ENCODE measurements at places on chromosomes 16 and 17.

- no peak for DNase-seq
Observed at GRCh38 chr17:66403846-66404556, 101.6 kb downstream of the PRKCA start.

GRCh38 chr17:51224402-51225262 lies 35.2 kb downstream of the MBTD1 start:
- DNase-seq: peak; percentile 41

DNA sequence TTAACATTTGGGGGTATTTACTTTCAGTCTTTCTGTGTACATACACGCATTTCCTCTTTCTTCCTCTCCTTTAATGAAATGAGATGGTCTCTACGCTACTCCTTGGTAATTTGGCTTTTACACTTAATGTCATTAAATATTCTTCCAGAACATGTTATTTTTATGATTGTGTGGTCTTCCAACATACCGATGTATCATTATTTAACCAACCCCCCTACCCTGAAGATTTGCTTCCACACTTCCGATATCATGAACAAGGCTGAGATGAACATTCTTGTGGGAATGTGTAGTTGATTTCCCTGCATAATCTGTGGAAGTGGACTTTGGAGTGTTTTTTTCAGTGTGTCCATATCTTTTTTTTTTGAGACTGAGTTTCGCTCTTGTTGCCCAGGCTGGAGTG lies 2.3 kb upstream of the PGS1 start:
- DNase-seq: peak; percentile 49

DNA sequence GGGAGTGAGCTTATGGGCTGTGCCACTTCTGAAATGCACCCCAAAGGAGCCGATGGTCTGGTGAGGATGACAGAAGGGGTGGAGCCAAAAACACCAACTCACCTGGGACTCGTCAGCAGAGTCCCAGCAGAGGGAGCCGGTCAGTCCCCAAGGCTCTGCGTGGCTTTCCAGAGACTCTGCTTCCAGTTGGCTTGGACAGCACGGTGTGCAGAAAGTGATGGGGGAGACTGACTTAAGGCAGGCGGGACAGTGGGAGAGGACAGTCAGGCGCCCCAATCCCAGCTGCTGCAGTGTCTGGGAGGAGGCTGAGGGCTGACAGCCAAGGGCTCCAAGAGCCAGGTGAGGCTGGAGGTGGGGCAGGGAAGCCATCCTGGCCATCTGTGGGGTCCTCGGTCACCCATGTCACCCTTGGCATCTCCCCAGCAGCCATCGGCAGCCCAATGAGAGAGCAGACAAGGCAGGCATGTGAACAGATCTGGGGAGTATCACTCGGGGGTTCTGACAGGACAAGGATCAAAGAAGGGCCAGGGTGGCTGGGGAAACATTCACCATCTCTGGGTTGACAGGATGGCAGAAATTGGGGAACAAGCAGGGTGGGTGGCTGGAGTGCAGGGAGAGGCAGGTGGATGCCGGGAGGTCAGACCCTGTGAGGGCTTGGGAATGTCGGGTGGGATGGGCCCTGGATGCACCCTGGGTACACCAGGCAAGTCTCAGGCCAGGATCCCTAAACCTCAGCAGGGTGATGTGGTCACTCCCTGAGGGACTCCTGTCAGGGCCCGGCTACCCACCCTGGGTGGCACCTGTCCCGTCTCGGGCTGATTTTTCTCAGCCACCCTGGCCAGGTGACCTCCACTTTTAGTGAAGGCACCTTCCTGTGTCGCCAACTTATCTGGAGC lies 8.9 kb upstream of the KRTAP17-1 start:
- no peak for DNase-seq

DNA sequence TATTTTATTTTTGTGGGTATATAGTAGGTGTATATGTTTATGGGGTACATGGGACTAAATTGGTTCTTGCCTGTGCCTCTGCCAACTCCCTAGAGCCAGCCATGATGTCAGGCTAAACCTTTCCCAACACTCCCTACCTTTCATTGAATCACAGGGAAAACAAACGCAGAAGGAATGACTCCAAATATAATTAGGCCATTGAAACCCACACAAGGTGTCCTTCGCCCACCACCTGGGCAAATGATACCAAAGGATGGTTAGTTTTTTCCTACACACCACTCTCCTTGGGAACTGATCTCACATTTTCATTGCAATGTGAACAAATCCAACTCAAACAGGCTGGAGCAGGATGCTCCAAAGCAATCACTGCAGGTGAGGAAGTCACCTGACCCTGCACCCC lies 27.5 kb downstream of the WSB1 start:
- no peak for DNase-seq

DNA sequence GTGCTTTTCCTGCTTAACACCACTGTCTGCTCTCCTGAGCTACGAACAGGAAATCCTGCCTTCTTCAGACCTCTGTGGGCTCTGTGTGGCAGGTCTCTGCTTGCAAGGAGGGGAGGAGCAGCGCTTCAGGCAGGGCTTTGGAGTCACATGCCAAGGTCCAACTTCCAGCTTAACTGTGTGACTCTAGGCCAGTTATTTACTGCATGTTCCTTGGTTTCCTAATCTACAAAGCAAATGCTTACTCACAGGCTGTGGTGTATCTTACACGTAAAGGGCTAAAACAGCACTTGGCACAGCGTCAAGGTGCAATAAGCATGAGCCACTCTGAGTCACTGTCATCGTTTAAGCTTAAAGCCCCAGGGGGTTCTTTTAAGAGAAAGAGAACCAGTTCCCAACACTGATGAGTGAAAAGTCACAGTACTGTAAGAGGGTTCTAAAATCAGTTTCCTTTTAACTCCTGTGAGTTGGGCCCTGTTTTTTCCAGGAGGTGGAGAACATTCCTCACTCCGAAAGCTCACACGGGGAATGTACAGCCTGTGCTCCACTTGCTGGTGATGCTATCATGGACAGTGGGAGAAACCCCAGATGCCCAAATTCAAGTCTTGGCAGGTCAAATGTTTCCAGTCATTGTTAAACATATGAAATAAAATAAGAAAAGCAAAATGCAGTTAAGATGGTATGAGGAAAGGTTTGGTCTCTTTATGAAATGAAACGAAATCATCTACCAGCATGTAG lies 54.1 kb upstream of the BCAR1 start:
- DNase-seq: peak; percentile 100

All from fibroblast of the aortic adventitia (primary cell).